ENCODE measurements at places on chromosomes 7 and 10. TPM values are rescaled to one million over a fixed set of nuclear protein-coding genes. Genes with fewer than 3 reads are reported as not detected.

LRRC18 gene
- total RNA-seq: not detected

SYT15 gene
- 1.5 TPM for total RNA-seq

PPIA gene
- 950 TPM for total RNA-seq

TUBB8 gene
- total RNA-seq: not detected

LRRC4 gene
- total RNA-seq: 23.7 TPM

CCL24 gene
- total RNA-seq: not detected

ZRANB1 gene
- total RNA-seq: 24.8 TPM

ZWINT gene
- 3.6 TPM for total RNA-seq

TAS2R41 gene
- not detected for total RNA-seq

GTF2IRD1 gene
- 28.4 TPM for total RNA-seq

OPN1SW gene
- total RNA-seq: not detected

ASAH2 gene
- total RNA-seq: 0.64 TPM

CFAP69 gene
- 4.6 TPM for total RNA-seq

AZGP1 gene
- not detected for total RNA-seq

IFIT1B gene
- total RNA-seq: not detected

ARMS2 gene
- total RNA-seq: not detected

OR9A2 gene
- not detected for total RNA-seq

UNCX gene
- total RNA-seq: not detected

VENTX gene
- 0.60 TPM for total RNA-seq

FFAR4 gene
- 1.3 TPM for total RNA-seq

UBE2D1 gene
- 26.1 TPM for total RNA-seq

AP1S1 gene
- 30.4 TPM for total RNA-seq

RNF133 gene
- 0.57 TPM for total RNA-seq

EIF5AL1 gene
- total RNA-seq: 0.10 TPM

VAX1 gene
- not detected for total RNA-seq

TFR2 gene
- 0.84 TPM for total RNA-seq

TLL2 gene
- not detected for total RNA-seq

JCAD gene
- total RNA-seq: 20.0 TPM

SPDYE2B gene
- not detected for total RNA-seq

LBX1 gene
- not detected for total RNA-seq

PRLHR gene
- total RNA-seq: not detected

LIPM gene
- not detected for total RNA-seq

PPP1R17 gene
- total RNA-seq: not detected

PKD2L1 gene
- not detected for total RNA-seq

AKR1C8 gene
- not detected for total RNA-seq

HOXA3 gene
- 32.7 TPM for total RNA-seq

COL28A1 gene
- total RNA-seq: 1.9 TPM

CCDC146 gene
- 3.2 TPM for total RNA-seq

NYAP1 gene
- total RNA-seq: 3.2 TPM

TRIM74 gene
- total RNA-seq: 3.7 TPM

NSMCE4A gene
- total RNA-seq: 39.0 TPM

AUTS2 gene
- 24.3 TPM for total RNA-seq

GPR85 gene
- total RNA-seq: 0.83 TPM

SPDYE11 gene
- not detected for total RNA-seq

ARMH3 gene
- 18.2 TPM for total RNA-seq

MRPL32 gene
- total RNA-seq: 71.1 TPM

COL1A2 gene
- total RNA-seq: 192 TPM

DDIT4 gene
- 682 TPM for total RNA-seq

TRIL gene
- total RNA-seq: 4.9 TPM

PLXNA4 gene
- 3.7 TPM for total RNA-seq

PAPSS2 gene
- total RNA-seq: 252 TPM

TSPAN12 gene
- 49.5 TPM for total RNA-seq
